ENCODE measurements at places on chromosomes 7 and 10.

GRCh38 chr7:151348970-151349369 is 7.4 kb downstream of the NUB1 start:
- DNase-seq: no peak

DNA sequence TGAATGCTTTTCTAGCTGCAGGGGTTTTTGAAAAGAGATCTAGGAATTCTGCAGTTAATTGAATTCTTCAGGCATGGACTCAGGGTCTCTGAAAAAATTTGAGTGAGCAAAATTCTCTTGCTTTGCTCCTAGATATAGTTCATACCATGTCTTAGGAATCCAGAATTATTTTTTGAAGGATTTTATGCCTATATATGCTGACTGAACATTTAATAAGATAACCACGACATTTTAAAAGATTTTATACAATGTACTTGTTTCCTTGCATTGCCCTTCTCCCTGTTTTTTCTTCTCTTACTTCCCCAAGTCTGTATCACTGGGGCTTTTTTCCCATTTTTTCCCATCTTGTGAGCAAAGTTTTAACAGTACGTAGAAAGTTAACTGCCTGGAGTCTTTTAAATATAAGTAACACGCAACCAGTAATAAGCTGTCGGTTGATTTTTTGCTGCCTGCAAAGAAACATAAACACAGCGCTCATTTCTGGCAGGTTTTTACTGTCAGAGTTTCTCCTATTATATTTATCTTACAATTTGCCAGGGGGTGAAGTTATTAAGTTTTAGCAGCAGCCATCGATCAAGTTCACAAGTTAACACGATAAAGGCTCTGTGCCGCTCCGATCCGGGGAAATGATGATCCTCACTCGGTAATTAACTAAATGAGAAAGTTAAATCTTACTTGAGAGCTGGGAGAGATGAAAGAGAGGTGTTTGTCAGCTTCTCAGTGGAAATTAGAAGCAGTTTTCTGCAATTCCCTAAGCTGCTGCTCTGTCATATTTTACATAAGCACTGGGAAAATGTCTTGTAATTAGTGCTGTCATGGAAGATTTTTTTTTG is 81.0 kb downstream of the POLL start:
- no peak for DNase-seq

GRCh38 chr7:271266-272107 is 18.5 kb upstream of the FOXL3 start:
- no peak for DNase-seq

GRCh38 chr7:101377189-101377736 is 14.6 kb downstream of the COL26A1 start:
- DNase-seq: no peak

GRCh38 chr10:93386631-93387369 is 95.3 kb downstream of the MYOF start:
- DNase-seq: no peak

DNA sequence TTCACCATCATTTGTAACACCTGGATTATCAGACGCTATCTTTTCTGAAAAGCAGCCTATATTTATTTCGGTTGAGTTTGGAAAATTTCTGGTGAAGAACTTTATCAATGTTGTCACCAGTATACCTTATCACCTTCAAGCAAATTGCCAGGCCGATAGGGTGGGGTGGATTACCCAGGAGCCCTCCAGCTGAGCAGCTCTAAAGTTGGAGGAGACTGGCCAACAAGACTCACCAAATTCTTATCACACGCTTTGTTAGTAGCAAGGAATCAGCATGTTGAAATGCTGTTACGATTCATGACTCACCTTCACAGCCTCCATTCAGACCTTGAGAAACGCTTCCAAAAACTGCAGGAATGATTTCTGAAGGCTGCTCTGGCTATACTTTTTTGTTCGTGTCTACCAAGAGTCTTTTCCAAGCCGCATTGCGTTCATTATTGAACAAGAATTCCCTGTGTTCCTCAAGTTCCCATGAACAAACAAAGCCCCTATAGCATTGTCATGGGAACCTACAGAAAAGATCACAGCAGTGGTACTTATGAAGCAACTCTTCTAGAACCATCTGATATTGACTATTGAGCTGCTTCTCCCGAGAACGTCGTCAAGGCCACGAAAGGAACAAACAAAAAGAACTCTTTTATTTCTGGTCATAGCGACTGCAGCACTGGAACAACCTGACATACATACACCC is 291.4 kb downstream of the SFMBT2 start:
- DNase-seq: no peak

DNA sequence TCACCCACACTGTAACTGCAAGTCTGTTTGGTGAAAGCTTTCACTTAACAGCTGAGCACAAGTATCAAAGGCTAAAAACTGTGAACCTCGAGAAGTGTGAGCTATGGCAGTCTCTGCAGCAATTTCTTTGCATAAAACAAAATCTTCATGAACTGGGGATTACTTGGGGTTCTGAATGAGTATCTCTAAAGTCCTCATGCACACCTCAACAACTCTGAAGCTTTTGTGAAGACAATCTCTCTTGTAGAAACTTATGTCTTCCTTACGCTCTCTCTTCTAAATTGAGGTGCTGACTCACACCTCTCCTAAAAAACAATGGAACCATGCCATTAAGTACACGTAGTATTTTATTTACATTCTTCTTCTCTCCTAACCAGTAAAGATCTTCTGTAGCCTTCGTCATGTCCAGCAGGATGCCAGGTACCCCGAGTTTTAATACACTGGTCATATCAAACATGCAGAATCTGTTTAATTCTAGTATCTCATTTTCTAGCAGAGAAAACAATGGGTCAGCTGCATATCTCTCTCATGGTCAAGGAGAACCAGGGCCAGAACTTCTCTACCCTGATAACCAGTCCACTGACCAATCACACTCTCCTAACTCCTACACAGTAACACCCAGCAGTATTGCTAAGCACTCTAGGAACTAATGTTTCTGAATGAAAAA is 76.9 kb downstream of the UBE2H start:
- no peak for DNase-seq

DNA sequence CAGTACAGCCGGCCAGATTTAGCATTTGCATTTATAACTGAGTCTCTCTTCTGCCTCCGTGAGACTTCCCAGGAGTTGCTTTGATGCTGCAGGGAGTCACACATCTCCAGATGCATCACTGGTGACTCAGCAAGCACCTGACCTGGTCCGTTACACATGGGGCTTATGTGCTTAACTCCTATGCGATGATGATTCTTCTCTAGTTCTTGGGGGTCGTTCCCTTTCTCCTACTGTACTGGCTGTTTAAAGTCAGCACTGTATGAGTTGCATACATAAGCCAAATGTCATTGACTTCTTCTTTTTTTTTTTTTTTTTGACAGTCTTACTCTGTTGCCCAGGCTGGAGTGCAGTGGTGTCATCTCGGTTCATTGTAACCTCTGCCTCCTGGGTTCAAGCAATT is 13.0 kb upstream of the AKR1E2 start:
- no peak for DNase-seq

DNA sequence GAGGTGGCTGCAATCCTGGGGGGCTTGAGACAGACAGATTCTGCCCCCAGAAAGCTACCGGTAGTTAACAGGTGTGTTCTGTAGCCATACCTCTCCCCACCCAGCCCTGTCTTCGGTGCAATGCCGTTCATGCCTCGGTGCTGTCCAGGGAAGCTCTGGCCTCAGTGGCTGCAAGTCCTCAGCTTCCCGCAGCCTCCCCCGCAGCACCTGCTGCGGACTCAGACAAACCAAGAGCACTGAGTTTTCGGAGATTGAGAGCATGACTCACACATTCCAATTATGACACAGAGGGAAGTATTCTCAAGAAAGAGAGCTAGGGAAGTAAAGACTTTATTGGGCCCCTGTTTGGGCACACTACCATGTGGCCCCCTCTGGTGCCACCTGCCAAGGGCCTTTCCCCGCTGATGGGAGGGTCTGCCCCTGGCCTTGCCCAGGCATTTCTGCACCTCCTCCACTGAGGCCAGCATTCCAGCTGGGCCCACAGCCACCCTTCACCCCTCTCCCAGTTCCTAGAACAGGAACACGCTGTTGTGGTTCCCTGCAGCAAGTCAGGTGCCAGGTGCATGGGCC is 30.2 kb upstream of the EZH2 start:
- DNase-seq: peak; percentile 37

DNA sequence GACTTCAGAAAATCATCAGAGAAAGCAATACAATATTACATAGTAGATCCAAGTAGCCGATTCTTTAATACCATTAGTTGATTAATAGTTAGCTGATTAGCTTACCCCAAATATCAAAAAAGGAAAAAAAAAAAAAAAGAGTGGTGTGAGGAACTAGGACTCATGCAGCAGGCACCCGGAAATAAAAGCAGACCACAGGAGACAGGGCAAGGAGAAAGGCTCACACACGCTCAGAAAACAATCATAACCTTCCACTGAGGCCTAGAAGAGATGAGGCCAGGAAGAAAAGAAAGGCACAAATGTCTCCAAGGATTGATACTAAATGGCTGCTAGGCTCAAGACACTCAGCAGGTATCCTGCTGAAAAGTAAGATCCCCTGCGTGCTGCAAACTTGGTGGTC is 25.9 kb downstream of the TRDMT1 start:
- no peak for DNase-seq

DNA sequence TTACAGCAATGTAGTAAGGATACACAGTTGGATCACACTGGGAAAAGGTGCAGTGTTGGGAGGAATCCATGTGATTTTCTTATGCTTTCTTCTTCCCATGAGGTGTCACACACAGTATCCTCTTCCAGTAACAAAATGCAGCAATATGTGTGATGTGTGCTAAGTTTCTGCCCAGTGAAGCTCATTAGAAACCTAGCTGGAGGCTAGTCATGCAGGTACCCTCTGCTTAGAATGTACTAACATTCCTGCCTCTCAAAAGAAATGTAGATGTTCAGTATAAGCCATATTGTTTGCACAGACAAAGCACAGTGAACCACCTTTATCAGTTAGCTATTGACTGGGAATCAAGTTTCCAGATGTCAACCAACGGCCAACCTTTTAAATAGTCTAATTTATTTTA is 12.9 kb upstream of the KCND2 start:
- no peak for DNase-seq

DNA sequence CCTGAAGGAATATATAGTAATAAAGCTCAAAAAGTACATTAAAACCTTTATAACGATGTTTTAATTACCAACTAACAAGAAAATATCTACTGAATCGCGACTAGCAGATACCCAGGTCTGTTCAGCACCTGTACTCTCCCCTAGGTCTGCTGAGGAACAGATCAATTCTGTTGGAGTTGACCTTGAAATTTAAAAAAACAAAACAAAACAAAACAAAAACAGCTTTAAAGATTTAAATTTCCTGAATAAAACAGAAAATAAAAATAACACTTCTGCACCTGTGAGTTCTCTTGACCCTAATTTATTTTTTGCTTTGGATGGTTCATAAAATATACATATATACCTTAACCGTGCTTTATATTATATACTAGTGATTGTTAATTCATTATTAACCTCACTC is 24.6 kb downstream of the DIP2C start:
- no peak for DNase-seq

- no peak for DNase-seq
These were observed 163.8 kb upstream of the KLF6 start for GRCh38 chr10:3948843-3949242.

GRCh38 chr7:48004638-48005037 is 24.3 kb downstream of the SUN3 start:
- no peak for DNase-seq

DNA sequence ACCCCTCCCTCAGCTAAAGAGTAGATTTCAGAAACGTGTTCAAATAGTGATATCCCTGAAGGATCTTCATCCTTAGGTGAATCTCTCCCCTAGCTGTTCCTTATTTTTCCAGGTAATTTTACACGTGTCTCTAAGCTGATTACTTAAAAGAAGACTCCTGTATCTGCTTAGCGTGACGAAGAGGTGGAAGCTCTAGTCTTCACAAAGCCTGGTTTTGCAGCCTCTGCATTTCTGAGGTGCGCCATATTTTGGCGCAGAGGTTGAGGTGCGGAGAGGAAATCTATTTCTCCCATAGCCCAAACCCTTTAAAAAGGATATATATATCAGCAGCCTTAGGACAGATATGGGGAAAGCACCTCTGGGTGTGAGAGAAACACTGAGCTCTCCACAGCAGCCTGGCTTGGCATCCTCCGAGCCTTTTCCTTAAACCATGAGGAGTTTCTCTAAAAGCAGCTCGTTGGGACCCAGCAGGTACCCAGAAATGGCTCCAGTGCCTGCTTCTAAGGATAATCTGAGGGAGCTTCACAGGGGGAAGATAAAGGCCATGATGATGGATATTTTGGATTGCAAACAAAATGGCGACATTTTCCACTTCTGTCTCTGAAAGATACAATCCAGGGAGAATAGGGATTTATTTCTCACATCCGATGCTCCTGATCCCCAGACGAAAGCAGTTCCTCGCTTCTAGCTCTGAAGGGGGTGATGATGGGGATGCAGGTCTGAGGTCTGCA is 3.0 kb upstream of the HOXA2 start:
- no peak for DNase-seq

GRCh38 chr10:102917314-102917961 is 656 bp upstream of the CNNM2 start:
- DNase-seq: peak; percentile 72

DNA sequence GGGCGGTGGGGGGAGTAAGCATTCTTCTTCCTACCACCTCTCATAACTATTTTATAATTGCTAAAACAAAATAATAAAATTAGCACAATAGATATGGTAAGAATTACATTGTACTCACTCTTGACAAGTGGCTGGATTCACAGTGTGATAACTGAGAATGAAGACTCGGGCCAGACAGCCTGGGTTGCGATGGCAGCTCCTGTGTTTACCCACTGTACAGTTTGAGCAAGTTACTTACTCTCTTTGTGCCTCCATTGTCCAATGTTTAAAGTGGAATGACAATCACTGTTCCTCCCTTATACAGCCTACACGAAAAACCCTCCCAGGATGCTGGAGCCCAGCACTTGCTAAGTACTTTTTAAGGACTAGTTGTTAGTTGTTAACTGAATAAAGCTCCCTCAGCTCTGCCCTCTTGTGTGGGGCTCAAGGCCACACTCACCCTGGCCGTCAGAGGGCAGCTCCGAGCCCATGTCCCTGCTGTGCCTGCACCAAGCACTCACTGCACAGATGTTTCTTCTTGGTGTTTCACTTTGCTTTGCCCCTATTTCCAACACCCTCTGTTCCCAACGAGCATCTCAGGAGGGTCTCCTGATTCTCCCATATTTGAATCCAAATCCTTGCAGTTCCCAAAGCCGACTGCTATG is 56.4 kb upstream of the NPS start:
- DNase-seq: no peak

Measured in activated CD4-positive, alpha-beta T cell treated with anti-CD3 and anti-CD28 coated beads, Interleukin-2, amount 50 U/mL, for 24 hours (primary cell).